ENCODE measurements at places on chromosomes 2 and 18.

DNA sequence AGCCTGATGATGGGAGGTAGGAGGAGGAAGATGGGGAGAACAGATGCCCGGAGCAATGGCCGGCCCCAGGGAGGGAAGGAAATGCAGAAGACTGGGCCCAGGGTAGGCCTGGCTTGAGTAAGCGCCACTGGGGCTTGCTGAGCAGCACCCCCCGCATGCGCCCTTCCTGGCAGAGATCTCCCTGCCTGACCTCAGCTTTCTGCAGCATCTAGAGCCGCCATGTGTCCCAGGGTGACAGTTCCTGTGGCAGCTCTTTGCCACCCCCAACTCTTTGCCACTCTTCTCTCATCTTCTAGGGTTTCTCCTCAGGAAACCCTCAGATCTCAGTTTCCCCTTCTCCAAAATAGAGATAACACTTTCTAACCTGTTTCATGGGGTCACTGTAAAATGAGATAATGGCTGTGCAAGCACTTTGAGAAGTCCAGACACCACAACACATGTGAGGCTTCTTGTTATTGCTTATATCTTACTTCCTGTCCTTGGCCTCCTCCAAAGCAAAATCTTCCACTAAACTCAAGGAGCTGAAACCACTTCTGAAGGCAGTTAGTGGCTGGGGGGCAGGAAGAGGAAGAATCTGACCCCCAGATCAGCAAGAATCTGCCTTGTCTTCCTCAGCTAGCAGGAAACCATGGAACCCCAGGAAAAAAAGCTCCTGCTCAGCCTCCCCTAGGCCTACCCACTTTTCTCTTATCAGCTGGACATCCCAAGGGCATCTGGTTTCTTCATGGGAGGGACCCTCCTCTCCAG is 64.9 kb downstream of the EPAS1 start:
- DNase-seq, result no peak

GRCh38 chr2:74815941-74816340 is 18.0 kb upstream of the HK2 start:
- DNase-seq, result no peak

- no peak for DNase-seq
Measured at GRCh38 chr18:40075616-40076015, 1879.4 kb upstream of the PIK3C3 start.

DNA sequence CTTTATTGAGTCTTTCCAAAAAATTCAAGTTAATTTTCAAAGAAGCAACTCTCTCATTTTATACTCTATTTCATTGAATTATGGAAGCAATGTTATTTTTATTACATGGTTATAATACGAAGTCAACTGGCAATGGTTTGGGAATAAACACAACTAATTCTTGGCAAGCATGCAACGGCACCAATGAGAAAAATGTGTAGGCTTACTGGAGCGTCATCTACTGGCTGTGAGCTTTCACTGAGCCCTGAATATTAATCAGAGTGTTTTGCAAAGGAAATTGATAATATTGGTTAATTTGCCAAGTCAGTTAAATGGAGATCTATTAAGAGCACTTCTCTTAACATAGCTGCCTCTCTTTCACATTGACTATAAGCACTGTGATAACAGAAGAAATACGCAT is 163.9 kb downstream of the IKZF2 start:
- DNase-seq, result no peak

DNA sequence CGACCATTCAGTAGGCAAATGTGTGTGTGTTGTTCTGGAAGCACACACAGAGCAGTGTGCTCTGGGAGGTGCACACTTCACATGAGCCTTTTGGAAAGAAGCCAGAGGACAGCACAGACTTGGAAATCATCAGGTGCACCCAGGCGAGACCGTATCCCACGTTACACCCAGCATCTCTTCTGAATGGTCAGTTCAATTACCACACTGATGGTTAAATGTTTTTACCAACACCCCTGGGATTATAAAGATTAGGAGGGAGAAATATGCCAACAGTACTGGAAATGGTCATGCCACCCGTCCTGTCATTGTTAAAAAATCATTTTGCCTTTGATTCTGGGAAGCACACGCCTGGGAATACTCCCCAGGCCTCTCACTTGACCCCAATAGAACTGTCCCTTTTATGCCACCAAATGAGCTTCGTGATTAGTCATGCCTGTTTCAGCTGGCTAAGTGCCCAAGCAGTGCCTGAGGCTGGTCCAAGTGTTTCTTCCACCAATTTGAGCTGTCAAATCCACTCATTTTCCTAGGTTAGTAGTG is 183.7 kb downstream of the NRP2 start:
- peak; percentile 61 for DNase-seq

- no peak for DNase-seq
Measured at GRCh38 chr2:19685731-19686130, 216.1 kb downstream of the TTC32 start.

GRCh38 chr18:22284581-22285360 is 115.4 kb downstream of the GATA6 start:
- no peak for DNase-seq

- DNase-seq, result no peak
Measured at GRCh38 chr2:77191665-77192064, 330.5 kb downstream of the LRRTM4 start.

GRCh38 chr2:27049422-27050280 is 1.8 kb upstream of the AGBL5 start:
- DNase-seq, result peak; percentile 68

- peak; percentile 72 for DNase-seq
Measured at GRCh38 chr2:157229572-157229971, 27.9 kb upstream of the GALNT5 start.

GRCh38 chr2:228986961-228987360 is 284.1 kb downstream of the PID1 start:
- DNase-seq, result no peak

- no peak for DNase-seq
Measured at GRCh38 chr2:208150094-208150493, 4.1 kb upstream of the CRYGB start.

DNA sequence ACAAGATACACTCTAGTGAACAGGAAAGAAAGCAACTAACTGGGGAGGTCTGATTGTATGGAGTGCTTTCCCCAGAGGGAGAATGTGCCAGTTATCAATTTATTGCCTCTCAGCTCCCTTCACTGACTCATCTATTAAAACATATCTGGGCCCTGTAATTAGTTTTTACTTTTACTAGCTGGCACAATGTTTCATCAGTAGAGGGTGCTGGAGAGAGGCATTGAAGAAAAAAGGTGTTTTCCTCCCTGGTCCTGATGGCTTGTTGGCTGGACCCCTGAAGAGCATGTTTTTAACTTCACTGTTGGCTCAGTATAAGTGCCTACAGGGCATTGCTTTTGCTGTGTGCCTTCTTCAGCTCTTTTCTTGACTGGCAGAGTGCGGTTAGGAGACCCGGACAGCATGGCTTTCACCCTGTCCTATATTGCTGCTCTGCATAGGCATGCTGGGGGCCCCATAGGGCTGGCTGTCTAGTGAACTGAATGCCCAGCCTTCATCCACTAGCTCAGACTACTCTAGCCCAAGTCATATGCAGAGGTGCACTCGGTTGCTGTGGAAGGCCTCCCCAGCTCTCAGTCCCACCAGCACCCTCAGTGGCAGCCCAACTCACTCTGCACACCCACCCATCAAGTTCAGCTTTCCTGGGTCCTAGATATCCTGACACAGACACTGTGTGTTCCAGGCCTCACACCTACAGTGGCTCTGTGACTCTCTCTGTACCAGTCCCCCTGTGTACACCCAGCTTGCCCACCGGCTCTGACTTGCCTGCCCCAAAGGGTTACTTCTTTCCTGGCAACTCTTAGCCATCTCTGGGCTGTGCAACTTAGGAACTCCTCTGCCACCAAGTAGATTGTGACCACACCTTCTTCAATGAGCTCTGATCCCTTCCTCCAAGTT is 62.3 kb upstream of the ACYP2 start:
- DNase-seq, result no peak

DNA sequence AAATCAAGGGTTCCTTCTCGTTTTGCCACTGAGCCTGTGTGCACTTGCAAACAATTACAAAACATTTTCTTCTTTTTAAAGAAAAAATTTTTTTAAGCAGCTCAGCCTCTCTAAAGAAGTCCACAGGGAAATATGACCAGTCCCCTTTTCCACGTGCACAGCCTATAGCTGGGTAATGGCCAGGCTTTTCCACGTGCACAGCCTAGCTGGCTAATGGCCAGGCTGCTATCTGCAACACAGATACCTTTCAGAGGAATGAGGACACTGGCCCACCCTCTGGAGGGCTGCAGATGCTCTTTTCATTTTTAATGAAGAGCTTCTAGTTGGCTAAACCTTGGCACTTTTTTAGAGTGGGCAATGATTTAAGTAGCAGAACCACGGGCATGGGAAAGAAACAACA is 46.3 kb downstream of the ASB18 start:
- no peak for DNase-seq

DNA sequence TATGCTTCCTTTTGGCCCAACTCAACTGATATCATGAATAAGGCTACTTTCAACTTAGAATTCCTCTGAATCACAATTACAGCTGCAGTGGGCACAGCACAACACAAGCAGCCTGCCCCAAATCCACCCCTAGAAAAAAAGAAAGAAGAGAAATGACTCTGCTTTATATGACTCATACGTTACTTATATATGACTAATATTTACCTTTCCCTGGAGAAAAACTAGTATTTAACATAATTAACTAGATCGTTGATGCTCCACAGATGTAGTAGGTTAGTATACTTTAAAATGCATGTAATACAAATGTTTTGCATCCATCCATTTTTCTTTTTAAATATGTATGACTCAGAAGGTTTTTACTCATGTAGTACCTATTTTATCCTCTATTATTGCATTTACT is 133.3 kb upstream of the UNC80 start:
- DNase-seq, result no peak

GRCh38 chr2:85655961-85656417 is 12.0 kb downstream of the SFTPB start:
- DNase-seq, result no peak

- DNase-seq, result no peak
Measured at GRCh38 chr18:23828426-23828825, 139.2 kb downstream of the LAMA3 start.

DNA sequence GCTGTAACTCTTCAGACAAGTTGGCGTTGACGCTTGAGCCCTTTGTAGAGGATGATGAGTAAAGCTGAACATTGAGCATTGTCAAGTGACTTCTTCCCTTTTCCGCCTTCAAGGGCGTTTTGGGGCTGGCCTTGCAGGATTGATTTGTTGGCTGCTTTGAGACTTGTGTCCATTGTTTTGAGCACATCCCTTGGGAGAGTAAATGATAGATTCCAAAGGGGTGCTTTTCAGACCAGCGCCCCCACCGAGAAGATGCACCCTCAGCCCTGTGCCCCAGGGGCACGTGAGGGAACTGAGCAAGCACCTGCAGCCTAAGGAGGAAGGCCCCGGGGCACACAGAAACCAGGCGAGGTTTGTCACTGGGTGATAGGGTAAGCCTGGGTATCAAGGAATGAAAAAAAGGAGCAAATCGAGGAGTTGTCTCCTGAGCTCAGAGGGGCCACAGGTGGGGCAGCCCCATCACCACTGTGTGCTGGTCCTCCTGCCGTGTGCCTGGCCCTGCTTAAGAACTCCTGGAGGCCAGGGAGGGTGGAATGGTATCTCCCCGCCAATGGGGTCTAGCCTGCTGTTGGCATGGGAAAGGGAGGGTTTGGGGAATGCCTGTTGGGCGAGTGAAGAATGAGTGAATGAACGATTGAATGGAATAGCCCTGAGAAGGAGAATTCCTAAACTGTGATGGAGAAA is 64.0 kb downstream of the RAB31 start:
- peak; percentile 68 for DNase-seq

DNA sequence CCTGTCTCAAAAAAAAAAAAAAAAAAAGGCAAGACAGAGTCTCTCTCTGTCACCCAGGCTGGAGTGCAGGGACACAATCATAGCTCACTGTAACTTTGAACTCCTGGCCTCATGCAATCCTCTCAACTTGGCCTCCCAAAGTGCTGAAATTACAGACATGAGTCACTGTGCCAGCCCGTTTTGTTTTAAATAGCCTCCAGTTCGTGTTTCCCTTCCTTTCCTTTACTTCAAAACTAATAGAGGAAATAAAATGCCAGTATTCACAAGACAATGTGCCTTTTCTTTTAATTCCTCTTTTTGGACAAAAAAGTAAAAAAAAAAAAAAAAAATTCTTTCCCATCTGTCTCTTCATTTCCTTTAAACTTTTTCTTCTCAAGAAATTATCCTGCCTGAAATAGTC is 54.5 kb upstream of the ACMSD start:
- no peak for DNase-seq

- no peak for DNase-seq
Measured at GRCh38 chr2:27306573-27307286, 1.5 kb downstream of the UCN start.

DNA sequence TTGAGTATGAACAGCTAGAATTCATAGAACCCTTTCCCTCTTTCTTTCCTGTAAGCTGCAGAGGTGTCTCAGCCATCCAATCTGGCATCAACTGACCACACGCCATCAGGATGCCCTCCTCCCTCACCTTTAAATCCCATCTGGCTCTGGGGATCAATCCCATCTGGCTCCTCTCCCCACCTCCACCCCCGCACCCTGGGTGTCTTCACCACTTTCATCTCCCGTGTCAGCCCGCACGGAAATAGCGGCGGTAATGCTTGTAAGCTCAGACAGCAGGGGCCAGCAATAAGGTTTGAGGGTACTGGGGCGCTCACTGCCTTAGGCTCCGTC is 508 bp upstream of the TUBA4B start:
- DNase-seq, result no peak

GRCh38 chr2:13819896-13820295 is 812.6 kb upstream of the LRATD1 start:
- no peak for DNase-seq

DNA sequence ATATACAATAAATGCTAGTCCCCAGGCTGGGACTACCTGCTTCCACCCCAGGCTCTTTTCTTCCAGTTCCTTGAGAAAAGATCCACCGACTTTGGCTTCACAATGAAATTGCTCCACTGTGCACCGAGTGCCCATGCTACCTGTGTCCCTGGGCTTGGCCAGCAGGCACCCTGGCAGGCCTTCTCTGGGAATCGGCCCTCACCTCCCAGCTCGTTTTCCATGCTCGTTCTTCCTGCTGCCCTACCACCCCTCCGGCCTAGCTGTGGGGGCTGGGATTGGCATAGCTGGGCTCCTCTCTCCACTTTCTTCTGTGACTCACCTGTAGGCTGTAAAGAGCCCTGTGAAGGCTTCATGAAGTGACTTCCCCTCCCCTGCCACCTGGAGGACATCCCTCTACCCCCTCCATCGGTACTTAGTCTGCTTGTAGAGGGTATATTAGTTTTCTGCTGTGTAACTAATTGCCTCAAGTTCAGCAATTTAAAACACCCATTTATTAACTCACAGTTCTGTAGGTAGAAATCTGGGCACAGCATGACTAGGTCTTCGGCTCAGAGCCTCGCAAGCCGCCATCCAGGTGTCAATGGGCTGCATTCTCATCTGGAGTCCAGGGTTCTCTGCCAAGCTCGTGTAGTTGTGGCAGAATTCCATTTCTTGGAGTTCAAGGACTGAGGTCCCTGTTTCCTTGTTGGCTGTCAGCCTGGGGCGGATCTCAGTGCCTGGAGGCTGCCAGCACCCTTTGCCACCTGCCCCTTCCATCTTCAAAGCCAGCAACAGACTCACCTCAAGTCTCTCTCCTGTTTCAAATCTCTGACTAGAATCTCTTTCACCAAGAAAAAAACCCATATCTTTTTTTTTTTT is 57.6 kb downstream of the DPYSL5 start:
- DNase-seq, result no peak

All from adrenal gland (tissue), 19 donors.